ENCODE measurements at places on chromosomes 7 and 10. TPM values are rescaled to one million over a fixed set of nuclear protein-coding genes. Genes with fewer than 3 reads are reported as not detected.

DNA sequence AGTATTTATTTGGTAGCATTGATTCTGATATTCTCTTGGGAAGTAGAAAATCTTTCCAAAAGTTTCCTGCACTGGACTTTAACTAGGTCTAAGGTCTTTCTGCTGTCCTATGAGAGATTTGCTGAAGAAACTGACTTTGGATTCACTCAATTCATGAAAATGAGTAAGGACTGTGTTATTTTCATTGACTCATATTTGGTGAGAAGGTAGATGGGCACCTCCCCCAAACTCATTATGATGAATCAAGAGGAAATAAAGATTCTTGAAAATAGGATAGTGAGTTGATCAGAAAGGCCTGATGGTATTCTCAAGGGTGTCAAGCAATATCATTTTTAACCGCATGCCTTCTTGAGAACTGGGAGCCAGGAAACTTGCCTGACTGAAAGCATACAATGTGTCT lies 110.3 kb downstream of the RNF133 start:
- no peaks in the 10 kb centered on the region for H3K4me1 ChIP-seq
- DNase-seq, result no peak
- H3K4me3 ChIP-seq, result no peak overlapping the region
- H3K27me3 ChIP-seq, result no peaks in the 10 kb centered on the region
- no peaks in the 10 kb centered on the region for H3K36me3 ChIP-seq
- H3K27ac ChIP-seq, result no peak overlapping the region

- peaks cover 7% of the 10 kb centered on the region for H3K27me3 ChIP-seq
- no peaks in the 10 kb centered on the region for H3K36me3 ChIP-seq
- no peak overlapping the region for H3K4me3 ChIP-seq
Measured at GRCh38 chr7:29754874-29755490, 51.3 kb upstream of the WIPF3 start.

DNA sequence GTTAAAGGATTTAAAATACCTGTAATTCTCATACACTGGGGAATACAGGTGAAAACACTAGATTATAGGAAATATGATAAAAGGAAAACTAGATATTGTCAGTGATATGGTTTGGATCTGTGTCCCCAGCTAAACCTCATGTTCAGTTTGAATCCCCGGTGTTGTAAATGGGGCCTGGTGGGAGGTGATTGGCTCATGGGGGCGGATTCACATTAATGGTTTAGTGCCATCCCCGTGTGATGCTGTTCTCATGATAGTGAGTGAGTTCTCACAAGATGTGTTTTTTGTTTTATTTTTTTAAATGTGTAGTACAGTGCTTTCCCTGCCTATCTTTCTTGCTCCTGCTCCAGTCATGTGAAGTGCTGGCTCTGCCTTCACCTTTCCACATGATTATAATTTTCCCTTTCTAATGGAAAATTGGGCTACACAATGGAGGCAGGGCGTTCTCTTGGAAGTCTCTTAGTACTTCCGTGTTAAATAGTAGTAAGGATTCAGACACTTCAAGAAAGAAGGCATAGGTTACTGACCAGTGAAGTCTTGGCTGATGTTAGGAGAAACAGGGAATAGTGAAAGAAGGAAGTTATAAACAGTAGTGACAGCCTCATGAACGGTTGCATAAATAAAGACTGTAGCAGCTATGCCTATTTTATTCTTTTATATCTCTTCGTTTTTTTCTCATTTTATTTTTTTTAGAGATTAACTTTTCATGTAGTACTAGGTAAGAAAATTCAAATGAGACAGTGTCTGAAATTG lies 386.4 kb downstream of the SUGCT start:
- H3K4me3 ChIP-seq, result no peak overlapping the region
- DNase-seq, result no peak
- H3K27me3 ChIP-seq, result no peaks in the 10 kb centered on the region
- no peaks in the 10 kb centered on the region for H3K4me1 ChIP-seq
- no peaks in the 10 kb centered on the region for H3K36me3 ChIP-seq
- no peak overlapping the region for H3K27ac ChIP-seq

GRCh38 chr7:73356159-73356558 lies 28.2 kb downstream of the FKBP6 start:
- no peak overlapping the region for H3K4me3 ChIP-seq
- H3K27me3 ChIP-seq, result no peaks in the 10 kb centered on the region
- H3K36me3 ChIP-seq, result no peaks in the 10 kb centered on the region

The SDK1 gene
- total RNA-seq, result 20.0 TPM

Measured in Calu3 (cell line).